ENCODE measurements at places on chromosomes 2 and 18.

GRCh38 chr2:207073801-207074678 is 91.7 kb downstream of the KLF7 start:
- no peak for DNase-seq

DNA sequence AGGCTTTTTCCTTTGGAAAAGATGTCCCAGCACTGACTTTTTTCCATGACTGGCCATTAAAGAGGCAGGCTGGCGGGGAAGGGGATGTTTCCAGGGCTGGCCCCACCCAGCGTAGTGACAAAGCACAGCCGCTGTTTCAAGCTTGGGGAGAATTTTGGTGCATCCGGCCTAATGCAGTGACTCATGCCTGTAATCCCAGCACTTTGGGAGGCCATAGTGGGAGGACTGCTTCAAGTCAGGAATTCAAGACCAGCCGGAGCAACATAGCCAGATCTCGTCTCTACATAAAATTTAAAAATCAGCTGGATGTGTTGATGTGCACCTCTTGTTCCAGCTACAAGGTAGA is 78.0 kb upstream of the SH3BP4 start:
- no peak for DNase-seq

- DNase-seq = no peak
Observed at GRCh38 chr2:216008387-216008786, 5.0 kb downstream of the MREG start.

DNA sequence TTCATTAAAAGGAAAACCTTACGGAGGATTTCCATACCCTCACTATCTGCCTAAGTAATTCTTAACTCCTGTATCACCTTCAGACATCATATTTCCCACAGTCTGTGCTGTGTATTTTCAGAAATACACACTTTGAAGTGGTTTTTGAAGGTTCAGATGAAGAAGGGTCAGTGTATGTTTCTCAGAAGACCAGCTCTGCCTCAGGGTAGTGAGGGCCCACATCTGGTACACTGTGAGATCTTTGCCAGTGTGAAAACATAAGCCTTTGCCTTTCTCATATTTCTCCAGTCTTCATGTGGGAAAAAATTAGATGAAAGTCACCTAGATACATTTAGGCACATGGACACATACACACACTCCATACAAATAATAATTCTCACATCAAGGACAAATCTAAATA is 408.4 kb downstream of the RIT2 start:
- DNase-seq = no peak

- peak; percentile 22 for DNase-seq
Observed at GRCh38 chr2:239870863-239871262, 154.3 kb downstream of the NDUFA10 start.

Measured in ecto neural progenitor cell (in vitro differentiated cells).